ENCODE measurements at places on chromosomes 2 and 18.

DNA sequence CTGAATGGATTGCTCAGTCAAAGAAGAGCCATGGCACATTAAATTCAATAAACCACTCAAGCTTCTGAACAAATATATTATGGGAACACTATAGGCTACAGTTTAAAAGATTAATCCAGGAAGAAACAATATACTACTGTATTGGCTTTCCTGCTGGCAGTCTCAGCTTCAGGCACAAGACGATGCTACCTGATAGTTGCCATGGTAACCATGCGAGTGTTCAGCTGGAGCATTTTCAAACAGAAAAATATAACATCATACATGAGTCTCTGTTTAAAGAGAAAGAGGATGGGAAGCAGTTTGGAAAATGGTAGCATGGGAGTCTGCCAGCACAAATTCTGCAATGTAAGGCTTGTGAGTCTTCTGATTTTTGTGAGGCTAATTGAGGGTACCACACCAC is 65.9 kb upstream of the CPO start:
- no peak for DNase-seq

DNA sequence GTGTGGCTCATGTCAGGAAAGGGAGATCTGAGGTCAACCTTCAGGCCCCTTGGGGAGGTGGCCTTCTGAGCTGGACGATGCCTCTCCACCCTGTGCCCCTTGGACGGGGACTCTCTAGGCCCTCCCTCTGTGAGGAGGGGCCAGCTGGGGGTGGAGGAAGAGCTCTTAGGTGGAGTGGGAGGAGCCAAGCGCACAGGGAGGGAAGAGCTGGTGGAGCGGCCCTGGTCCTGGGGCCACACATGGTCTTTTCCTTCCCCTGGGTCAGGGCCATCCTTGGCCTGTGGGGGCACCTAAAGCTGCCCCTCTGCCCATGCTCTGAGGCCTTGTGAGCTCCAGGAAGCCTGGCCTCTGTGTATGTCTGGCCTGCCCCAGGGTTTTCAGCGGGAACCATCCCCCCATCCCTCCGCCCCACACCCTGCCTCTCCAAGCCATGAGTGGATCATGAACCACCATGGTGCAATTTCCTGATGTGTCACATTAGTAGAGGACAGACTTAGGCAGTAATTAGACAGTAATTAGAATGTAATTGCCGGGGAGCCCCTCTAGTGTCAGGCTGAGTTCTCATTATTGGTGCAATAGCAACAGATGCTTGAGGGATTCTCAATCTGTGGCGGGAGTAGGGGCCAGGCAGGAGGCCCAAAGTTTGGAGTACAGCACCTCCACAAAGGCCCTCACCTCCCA is 63.0 kb downstream of the GLI2 start:
- no peak for DNase-seq

GRCh38 chr2:164675687-164676086 is 54.4 kb upstream of the GRB14 start:
- DNase-seq = no peak

DNA sequence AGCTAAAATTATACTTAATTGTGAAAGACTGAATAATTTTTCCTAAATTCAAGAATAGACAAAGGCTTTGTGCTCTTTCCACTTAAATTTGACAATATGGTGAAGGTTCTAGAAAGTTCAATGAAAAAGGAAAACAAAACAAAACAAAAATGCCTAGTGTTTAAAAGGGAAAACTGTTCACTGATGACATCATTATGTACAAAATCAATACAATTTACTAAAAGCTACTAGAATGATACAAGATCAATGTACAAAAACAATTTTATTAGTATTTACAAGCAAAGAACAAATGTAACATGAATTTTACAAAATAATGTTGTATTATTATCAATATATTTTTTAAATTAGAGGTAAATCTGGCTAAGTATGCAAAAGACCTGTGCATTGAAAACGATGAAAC is 499.1 kb upstream of the FSIP2 start:
- no peak for DNase-seq

DNA sequence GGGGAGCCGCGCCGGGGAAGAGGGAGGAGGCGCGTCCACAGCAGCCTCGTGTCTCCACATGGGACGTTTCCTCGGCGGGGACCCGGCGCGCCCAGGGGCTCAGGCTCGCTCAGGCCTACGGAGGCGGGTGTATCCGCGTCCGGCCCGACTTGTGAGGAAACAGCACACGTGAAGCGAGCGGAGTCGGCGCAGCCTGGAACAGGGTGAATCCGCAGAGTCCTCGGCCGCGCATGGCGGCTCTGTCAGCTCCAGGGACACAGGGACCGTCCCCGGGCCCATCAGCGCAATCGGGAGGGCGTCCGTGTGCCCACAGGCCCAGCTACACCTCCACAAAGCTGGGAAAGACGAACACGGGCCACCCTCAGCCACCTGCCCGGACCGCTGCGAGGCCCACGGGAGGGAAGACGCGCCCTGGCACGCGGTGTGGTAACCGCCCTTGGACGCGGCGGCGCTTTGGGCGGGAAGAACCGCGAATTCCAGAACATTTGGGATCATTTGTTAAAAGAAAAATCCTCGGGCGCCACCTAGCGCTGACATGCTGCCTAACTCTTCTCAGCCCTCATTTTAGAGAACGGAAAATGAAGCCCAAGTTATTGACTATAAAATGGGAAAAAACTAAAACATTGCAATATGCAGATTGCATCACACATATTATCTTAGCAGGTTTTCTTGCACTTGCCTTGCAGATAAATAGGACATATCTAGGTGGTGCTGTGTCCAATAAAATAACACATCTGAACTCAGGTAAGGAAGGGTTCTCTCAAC is 40.4 kb downstream of the TMEM18 start:
- peak; percentile 13 for DNase-seq

GRCh38 chr2:19359456-19359855 is 1.0 kb upstream of the OSR1 start:
- no peak for DNase-seq

- DNase-seq = no peak
These were observed 273.2 kb downstream of the MTX2 start for GRCh38 chr2:176542476-176542875.

GRCh38 chr18:55573386-55573785 is 14.6 kb downstream of the TCF4 start:
- DNase-seq = no peak

- no peak for DNase-seq
These were observed 496.0 kb upstream of the MAP2 start for GRCh38 chr2:208927867-208928266.

- no peak for DNase-seq
These were observed 144.1 kb downstream of the PRPF40A start for GRCh38 chr2:152573168-152573567.

GRCh38 chr2:172804423-172804822 is 68.8 kb downstream of the RAPGEF4 start:
- no peak for DNase-seq

GRCh38 chr2:233090879-233091278 is 30.7 kb downstream of the INPP5D start:
- no peak for DNase-seq

DNA sequence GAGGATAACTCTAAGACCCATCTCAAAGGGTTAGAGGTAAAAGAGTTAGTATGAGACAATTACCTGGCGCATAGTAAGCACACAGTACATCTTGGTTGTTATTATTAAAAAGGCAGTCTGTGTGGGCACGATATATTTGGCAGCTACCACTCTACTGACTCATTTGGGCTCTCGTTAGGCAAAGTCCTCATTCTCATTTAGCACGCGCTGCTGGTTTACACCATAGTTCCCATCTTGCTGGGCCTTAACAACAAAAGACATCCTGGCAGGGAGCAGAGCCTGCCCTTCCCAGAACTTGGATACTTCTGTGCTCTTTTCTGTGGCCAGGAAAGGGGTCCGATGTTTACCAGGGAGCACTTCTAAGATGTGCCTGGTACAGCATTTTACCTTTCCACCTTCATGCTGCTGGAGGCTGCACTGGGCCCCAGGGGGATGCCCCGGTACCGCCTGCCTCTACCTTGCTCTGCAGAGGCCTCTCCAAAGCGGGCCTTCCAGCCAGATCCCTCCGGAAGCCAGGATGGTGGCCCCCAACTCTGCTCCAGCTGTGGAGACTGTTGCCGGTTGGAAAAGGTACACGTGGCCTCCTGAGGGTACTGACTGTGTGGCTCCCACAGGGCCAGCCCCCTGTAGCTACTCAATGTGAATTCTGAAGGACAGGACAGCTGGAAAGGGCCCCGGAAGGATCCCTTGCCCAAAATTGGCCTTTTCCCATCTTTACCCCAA is 15.0 kb downstream of the GLI2 start:
- DNase-seq = no peak

- DNase-seq = no peak
These were observed 127.6 kb downstream of the ALPK2 start for GRCh38 chr18:58501066-58501896.

GRCh38 chr18:8870528-8870927 is 165.2 kb downstream of the MTCL1 start:
- DNase-seq = no peak

- no peak for DNase-seq
These were observed 2.2 kb upstream of the MTCL1 start for GRCh38 chr18:8703092-8703709.

DNA sequence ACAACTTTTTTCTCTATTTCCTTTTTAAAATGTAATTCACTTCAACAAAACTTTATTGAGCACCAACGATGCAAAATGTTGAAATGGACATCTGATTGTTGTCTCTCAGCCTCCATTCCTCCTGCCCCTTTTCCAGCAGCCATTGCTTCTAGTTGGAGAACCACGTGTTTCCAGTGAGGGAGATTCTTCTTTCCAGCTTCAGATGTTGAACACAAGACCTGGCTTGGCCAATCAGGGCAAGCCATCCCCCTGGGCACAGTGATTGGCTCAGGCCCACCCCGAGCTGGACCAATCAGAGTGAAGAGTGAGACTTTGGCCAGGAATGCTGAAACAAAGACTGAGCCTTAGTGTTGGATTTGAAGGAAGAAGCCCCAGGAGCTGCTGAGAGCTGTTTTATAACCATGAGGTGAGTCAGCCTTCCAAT is 59.0 kb downstream of the E2F6 start:
- no peak for DNase-seq

GRCh38 chr2:208112969-208113368 is 11.4 kb downstream of the CRYGD start:
- no peak for DNase-seq

GRCh38 chr2:121038431-121038830 is 246.6 kb downstream of the TFCP2L1 start:
- DNase-seq = no peak

GRCh38 chr2:29166242-29167039 is 51.2 kb downstream of the CLIP4 start:
- no peak for DNase-seq

DNA sequence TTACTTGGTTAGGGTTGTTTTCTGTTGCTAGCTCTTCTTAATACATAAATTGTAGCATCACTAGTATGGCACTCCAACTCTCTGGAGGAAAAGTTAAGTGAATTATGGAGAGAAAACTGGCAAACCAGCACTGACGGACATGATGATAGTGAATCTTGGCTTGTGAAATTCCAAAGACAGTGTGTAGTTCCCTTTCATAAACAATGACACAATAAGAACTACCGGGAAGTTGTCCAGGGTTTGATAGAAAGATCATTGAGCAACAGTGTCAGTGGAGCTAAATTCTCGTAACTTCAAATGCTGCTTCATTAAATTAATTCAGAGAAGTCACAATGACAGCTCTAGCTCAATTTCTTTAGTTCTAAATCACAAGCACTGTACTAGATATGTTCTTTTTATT is 66.5 kb downstream of the RIT2 start:
- no peak for DNase-seq

Data from activated naive CD4-positive, alpha-beta T cell (primary cell).